Aorta (tissue), 5 donors: ENCODE measurements at places on chromosomes 3 and 15. TPM values are rescaled to one million over a fixed set of nuclear protein-coding genes. Genes with fewer than 3 reads are reported as not detected.

- H3K36me3 ChIP-seq, result no peaks in the 10 kb centered on the region
- no peaks in the 10 kb centered on the region for H3K4me1 ChIP-seq
- no peak overlapping the region for H3K4me3 ChIP-seq
- H3K27me3 ChIP-seq, result no peaks in the 10 kb centered on the region
- DNase-seq, result no peak
Measured at GRCh38 chr3:109743981-109744380, 406.6 kb upstream of the DPPA4 start.

DNA sequence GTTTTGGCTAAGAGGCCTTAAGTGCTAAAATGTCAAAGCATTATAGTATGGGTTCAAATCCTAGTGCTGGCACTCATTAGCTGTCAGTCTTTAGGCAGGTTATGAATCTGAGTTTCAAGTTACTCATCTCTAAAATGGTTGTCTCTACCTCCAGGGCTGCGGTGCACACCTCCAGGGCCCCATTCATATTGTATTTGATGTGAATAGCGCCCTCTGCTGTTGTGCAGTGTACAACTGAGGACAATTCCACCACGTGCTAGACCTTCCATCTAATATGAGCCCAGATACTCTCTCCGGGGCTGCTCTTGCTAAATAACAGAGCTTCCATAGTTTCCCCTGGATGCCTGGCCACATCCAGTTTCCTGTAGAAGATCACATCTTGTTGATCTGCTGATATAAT, 54.3 kb downstream of the OXNAD1 start:
- no peak overlapping the region for H3K27ac ChIP-seq
- no peak for DNase-seq
- H3K27me3 ChIP-seq, result no peaks in the 10 kb centered on the region

DNA sequence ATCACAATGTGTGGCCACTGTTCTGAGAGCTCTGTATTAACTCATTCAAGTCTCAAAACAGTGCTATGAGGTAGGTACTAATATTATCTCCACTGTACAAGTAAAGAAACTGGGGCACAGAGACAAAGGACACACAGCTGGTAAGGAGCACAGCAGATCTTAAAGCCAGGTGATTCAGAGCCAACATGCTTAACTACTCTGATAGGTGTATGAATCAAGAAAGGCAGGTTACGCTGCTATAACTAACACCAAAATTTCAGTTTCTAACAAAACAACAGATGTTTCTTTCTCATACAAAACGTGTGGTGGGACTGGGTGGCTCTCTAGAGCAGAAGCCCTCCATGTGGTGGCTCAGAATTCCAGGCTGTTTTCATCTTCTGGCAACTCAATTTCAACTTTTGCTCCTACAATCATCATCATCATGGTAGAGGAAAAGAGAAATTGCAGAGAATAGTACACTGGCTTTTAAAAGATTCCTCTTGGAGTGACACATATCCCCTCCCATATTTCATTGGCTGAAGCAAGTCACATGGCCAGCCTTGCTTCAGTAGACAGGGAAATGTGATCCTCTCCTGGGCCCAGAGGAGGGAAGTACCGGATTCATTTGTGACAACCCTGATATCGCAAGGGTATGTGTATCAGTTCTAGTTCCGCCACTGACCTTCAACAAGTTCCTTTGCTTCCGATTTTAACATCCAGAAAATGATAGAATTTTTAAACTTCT, 126.2 kb upstream of the PTX3 start:
- no peak overlapping the region for H3K4me3 ChIP-seq
- H3K36me3 ChIP-seq, result no peaks in the 10 kb centered on the region
- DNase-seq, result no peak
- no peaks in the 10 kb centered on the region for H3K4me1 ChIP-seq

DNA sequence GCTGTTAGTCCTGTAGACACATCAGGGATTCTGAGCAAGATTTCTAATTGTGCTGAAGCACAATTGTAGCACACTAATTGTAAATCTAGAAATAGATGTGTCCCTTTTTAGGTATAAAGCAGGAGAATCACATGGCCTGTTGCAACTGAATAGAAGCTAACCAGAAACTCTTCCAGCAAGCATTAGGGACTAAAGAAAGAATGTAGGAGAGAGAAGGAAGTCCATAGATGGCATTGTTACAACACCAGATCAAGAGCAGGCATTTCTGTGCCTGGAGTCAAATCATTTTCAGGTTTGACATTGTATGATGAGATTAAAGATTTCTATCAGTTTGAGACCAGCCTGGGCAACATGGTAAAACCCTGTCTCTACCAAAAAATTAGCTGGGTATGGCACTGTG, 27.4 kb downstream of the CALML4 start:
- no peaks in the 10 kb centered on the region for H3K27me3 ChIP-seq
- peaks cover 3% of the 10 kb centered on the region for H3K4me1 ChIP-seq
- peaks cover under 1% of the 10 kb centered on the region for H3K36me3 ChIP-seq
- no peak for DNase-seq

DNA sequence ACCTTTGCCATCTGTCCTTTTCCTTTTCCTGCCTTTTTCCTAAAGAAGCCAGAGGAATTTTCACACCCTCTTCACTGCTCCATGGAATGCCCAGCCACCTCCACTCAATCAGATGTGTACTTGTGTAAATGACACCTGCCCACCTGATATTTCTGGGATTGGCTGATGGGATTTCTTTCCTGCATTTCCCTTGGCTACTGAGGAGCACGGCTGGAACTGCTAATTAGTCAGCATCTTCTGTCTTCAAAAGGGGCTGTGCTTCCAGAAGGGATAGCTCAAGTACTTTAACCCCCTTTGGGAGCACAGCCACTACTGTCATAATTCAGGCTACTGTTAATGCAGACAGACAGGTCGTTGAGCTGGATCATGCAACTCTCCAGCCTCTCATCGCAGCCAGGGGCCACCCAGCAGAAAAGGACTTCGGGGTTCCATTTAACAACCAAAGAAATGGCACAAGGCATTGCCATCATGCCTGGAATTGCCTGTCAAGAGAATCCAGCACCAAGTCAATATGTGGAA, 38.6 kb downstream of the MGLL start:
- no peak overlapping the region for H3K4me3 ChIP-seq
- no peak overlapping the region for H3K27ac ChIP-seq
- no peaks in the 10 kb centered on the region for H3K27me3 ChIP-seq

Gene GP5
- polyA plus RNA-seq, result 0.15 TPM

Gene LIPC
- polyA plus RNA-seq, result not detected

- no peaks in the 10 kb centered on the region for H3K36me3 ChIP-seq
- no peak overlapping the region for H3K4me3 ChIP-seq
- H3K27ac ChIP-seq, result no peak overlapping the region
- no peak for DNase-seq
Measured at GRCh38 chr3:150330174-150330573, 77.9 kb upstream of the TSC22D2 start.

GRCh38 chr3:182364723-182365650, 428.3 kb upstream of the ATP11B start:
- no peak overlapping the region for H3K27ac ChIP-seq
- no peak for DNase-seq
- no peaks in the 10 kb centered on the region for H3K4me1 ChIP-seq
- no peaks in the 10 kb centered on the region for H3K27me3 ChIP-seq
- H3K36me3 ChIP-seq, result no peaks in the 10 kb centered on the region

DNA sequence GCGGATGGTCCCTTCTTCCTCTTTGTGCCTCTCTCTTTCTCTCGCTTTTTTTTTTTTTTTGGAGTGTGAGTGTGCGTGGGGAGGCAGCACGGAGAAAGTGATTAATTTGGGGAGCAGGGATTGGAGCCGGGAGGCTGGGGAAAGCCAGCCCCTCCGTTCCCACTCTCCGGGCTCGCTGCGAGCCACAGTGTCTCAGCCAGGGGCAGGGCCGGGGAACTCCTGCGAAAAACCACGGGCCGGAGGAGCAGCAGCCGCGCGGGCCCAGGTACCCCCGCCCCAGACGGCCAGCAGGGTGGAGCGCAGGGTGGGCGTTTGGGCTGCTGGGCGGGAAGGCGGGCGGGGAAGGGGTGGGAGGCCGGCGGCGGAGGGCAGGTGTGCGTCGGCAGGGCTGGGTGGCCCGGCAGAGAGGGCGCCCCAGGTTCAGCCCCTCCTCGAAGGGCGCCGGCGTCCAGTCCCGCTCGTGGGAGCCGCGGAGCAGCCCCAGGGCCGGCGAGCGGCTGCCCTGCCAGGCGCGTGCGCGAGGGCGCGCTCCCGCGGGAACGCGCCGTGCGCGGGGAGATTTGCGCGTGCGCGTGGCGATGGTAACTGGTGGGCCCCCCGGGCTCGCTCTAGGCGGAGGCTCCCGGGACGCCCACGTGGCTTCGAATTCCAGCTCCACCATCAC, 1.4 kb downstream of the CHL1 start:
- no peak for DNase-seq
- peak overlapping the region; percentile 35 for H3K4me3 ChIP-seq

GRCh38 chr3:176969066-176969465, 228.2 kb downstream of the TBL1XR1 start:
- no peaks in the 10 kb centered on the region for H3K36me3 ChIP-seq
- no peak for DNase-seq
- no peak overlapping the region for H3K27ac ChIP-seq
- H3K27me3 ChIP-seq, result no peaks in the 10 kb centered on the region
- H3K4me1 ChIP-seq, result no peaks in the 10 kb centered on the region
- no peak overlapping the region for H3K4me3 ChIP-seq

GRCh38 chr3:57959423-57960173, 48.6 kb upstream of the FLNB start:
- H3K27me3 ChIP-seq, result no peaks in the 10 kb centered on the region
- no peak overlapping the region for H3K27ac ChIP-seq
- H3K4me3 ChIP-seq, result no peak overlapping the region

DNA sequence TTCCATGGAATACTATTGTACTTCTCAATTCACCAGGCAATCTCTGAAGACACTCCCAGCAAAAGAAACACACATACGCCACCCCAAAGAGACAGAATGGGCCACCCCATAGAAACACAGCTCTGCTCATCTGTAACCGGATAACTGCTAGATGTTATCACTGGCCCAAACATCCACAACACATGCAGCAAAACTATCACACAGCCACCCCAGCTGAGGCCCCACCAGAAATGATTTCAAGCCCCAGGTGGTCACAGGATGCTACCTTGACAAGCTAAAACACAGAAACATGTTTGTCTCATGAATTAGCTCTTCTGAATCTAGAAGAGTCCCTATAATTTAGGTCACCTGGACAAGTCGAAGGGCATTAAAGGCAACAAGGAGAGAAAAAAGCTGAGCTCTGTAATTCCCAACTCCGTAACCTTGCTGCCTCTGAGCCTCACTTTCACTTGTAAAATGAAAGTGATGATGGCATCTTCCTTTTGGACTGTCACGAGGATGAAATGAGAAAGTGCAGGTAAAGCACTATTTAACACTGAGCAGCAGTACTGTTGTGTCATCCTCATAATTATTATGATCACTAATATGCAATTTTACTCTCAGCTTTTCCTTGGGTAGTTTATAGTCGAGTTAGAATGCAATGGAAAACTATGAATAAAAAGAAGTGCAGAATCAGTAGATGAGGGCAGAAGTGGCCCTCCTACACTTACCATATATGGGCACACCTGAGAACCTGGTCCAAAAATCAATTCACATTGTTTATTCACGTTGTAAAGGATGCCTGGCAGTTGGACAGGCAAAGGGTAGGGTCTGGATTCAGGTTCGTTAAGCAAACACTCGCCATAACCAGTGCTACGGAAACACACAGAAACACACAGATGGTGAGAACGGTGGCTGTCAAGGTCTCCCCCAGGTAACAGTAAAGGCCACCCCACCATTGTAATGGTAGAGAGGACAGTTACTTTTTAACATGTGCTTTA, 38.6 kb downstream of the ADAMTS9 start:
- H3K4me1 ChIP-seq, result peaks cover 5% of the 10 kb centered on the region
- H3K27ac ChIP-seq, result no peak overlapping the region
- H3K27me3 ChIP-seq, result no peaks in the 10 kb centered on the region
- no peaks in the 10 kb centered on the region for H3K36me3 ChIP-seq
- DNase-seq, result no peak
